ENCODE measurements at places on chromosomes 4 and X. TPM values are rescaled to one million over a fixed set of nuclear protein-coding genes. Genes with fewer than 3 reads are reported as not detected.

The PNCK gene
- not detected for polyA plus RNA-seq

GRCh38 chrX:96683997-96684338, 674 bp upstream of the DIAPH2 start:
- no peak for DNase-seq

DNA sequence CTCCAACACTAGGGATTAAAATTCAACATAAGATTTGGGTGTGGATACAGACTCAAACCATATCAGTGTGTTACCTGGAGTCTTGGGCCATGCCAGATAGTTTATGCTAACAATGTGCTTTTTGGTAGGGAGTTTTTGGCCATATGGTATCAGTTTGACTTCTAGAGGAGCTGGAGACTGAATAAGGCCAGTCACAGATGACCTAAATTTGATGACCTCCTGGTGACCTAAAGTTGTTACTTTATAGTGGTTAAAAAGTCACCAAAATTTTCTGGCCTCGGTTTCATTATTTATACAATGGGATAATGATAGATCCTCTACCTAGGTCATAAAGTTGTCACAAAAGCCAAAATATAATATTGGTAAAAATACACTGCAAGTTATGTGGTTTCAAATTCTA, 877.1 kb downstream of the RAPGEF2 start:
- DNase-seq, result no peak

- no peak for DNase-seq
These were observed 233.0 kb upstream of the MAD2L1 start for GRCh38 chr4:120299631-120300030.

DNA sequence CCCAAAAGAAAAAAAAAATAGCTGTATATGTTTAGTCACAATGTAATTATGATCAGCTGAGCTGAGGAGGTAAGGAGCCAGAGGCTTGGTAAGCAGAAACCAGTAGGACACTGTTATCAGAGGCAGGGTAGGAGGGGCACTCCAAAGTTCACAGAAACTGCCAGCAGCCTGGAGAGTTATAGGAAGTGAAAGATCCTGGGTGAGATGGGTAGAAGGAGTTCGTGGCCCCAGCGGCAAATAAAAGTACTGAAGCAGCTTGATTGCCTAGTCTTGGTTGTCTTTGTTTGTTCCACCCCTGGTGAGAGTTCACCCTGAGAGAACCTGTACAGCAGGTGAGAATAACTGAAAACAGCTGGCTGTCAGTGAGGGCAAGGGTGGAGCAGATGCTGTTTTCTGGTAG, 340.8 kb downstream of the ADGRL3 start:
- DNase-seq, result no peak
